ENCODE measurements at places on chromosomes 12 and 14.

GRCh38 chr14:26415618-26416123, 182.2 kb downstream of the NOVA1 start:
- no peak for DNase-seq

DNA sequence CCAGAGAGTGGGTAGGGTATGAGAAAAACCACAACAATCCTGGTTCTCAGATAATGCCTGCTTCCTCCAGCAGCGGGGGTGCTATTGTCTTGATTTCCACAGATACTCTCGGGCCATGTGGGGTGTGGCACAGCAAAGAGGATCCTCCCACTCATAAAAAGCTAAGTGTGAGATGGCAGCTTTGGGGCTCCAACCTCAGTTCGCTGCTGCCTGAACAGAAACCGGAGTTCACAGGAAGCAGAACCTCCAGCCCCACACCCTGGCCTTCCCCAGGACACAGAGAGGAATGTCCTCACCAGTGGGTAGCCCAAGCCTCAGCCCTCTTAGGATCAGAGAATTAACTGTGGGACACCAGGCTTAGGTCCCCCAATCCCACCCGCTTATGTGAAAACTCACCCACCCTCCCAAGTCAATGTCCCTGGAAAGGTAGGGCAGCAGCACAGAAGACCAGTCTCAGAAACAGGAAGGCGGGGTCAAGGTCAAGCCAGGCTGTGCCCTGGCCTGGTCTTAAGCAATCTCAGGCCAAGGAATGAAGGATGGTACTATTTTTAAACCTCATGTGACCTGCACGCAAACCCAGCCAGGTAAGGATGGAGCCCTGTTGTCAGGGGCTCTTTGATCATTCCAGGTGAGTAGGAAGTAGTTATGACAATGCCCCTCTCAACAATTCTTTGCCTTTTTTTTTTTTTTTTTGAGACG, 9.0 kb downstream of the KCTD10 start:
- DNase-seq: no peak

DNA sequence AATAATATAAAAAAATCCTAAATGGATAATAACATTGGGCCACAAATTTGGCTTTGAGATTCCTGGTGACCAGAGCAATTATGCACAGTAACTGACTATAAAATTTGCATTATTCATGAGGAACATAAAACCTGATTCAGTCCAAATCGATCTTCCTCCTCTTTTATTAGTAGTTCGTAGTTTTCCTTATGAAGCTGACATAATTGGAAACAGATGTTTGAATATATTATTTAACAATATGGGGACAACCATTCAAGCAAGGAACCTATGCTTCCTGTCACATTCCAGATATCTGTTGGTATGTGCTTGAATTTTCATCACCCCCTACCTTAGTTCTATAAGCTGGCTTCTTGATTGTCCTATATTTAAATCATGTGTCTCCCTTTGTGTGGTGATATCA, 34.9 kb downstream of the CCDC175 start:
- no peak for DNase-seq

DNA sequence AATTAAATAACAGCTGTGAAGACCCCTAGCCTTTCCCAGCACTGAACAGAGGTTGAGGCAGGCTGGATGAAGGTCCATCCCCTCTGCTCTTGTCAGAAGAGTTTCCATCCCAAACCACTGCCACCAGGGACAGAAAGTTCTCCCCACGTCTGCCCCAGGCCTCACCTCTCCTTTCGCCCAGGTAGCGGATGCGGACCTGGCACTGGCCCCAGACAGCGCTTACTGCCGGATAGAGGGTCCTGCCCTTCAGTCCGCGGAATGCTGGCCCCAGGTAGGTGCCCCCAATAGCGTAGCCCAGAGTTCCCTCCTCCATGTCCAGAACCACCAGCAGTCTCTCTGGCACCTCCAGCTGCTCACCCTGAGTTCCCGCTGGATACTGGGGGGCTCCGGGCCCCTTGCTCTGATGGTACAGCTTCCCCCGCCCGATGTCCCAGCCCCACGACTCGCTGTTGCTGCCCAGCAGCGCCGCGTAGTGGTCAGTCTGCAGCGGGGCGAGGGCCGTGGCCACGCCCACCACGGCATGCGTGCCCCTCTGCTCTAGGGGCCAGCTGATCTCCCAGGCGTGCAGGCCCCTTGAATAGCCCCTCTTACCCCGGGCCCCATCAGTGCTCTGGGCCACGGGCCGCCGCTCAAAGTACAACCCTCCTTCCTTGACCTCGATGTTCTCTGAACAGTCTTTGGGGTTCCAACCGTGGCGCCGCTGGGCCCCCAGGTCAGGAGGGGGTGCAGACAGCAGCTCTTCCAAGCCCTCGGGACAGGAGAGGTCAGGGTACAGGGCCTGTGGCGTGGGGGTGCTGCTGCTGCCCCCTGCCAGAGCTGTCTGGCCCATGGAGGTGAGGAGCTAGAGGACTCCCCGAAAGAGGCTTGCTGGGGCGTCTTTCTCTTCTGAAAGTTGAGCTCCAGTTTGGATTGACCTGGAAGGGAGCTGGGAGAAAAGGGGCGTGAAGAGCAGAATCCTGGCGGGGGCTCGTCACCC, 742 bp downstream of the SPSB2 start:
- DNase-seq: peak; percentile 88

GRCh38 chr14:103329401-103330347, 4.4 kb upstream of the EIF5 start:
- DNase-seq: no peak

- peak; percentile 62 for DNase-seq
These were observed 229.4 kb downstream of the BCL11B start for GRCh38 chr14:99042381-99043266.

DNA sequence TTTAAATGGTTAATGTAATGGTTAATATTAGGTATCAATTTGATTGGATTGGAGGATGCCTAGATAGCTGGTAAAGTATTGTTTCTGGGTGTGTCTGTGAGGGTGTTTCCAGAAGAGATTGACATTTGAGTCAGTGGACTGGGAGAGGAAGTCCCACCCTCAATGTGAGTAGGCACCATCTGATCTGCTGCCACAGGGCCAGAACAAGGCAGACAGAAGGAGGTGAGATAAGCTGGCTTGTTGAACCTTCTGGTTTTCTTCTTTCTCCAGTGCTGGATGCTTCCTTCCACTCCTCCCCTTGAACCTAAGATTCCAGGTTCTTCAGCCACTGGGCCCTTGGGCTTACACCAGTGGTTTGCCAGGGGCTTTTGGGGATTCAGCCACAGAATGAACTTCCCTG, 756.5 kb upstream of the LRFN5 start:
- DNase-seq: no peak

GRCh38 chr14:22472935-22473854, 115.8 kb downstream of the DAD1 start:
- peak; percentile 31 for DNase-seq

DNA sequence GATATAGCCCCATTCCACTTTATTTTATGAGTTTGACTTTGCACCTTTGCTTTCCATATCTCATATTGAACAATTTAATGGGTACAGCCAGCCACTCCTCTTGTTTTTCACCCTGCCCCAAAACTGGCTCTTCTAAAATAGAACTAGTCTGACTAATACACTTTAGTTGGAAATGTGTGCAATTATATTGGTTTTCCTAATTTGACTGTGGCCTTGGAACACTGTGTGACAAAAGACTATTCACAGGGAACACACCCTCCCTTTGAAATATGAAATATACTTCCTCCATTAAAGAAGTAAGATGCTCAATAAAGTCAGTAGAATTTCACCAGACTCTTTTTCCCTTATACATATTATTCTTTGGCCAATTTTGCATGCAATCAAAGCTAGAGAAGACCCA, 218.6 kb upstream of the DCN start:
- no peak for DNase-seq

DNA sequence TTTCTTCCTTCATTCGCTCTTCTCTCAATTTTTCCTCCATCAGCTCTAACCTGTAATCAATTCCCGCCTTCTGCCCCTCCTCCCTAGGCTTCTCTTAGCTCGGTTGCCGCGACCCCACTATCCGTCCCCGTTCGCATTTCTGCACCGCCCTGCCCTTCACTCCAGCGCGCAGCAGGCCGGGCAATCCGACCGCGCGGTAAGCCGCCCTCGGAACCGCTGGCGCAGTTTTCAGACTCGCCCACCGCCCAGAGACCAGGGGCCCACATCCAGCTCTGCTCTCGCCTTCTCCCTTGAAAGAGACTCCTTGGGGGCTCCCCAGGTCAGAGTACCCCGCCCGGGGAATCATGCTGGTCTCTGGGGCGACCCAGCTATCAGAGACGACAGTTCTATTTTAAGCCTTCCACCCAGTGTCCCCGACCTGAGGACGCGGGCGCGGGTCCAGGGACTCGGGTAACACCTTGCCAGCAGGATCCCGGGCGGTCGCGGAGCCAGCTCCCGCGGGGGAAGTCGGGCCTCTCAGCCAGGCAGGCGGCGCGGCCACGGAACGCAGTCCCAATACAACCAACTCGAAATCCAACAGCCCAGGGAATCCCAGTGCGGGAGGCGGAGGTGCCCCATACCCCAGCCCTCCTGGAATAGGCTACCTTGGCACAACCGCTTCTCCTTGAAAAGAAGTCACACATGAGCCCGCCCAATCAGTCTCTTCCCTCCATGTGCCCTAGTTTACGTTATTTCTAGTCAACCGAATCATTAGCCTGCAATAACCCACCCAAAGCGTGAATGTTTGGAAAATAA, 5.7 kb upstream of the SLC38A4 start:
- DNase-seq: no peak

DNA sequence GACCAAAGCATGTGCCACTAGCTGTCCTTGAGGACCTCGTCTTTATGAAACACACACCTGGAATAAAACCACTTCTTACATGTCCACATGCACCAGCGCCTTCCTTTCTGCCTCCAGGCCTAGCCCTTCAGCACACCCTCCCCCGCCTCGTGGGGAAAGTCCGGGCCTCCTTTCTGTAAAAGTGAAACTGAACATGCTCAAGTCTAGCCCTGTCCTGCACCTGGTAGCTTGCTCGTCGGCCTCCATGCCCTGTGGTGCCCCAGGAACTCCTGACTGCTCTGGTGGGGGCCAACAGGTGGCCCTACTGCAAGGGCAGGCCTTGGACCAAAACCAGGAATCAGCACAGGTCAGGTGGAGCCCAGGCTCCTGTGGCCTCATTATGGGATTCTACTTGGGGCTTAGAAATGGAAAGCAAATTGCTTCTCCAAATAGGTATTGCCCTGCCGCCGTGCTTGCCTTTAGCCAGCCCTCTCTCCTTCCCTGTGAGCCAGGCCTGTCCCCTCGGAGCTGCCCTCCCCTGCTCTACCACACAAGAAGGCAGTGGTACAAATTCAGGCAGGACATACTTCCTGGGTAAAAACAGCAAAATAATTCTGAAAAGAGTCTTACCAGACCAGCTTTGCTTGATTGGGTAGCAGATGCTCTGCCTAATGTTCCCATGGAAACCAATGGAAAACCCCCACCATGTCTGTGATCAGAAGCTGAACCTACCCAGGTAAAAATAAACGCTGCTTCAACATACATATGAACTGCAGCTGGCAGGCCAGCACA, 43.5 kb downstream of the ERH start:
- no peak for DNase-seq

DNA sequence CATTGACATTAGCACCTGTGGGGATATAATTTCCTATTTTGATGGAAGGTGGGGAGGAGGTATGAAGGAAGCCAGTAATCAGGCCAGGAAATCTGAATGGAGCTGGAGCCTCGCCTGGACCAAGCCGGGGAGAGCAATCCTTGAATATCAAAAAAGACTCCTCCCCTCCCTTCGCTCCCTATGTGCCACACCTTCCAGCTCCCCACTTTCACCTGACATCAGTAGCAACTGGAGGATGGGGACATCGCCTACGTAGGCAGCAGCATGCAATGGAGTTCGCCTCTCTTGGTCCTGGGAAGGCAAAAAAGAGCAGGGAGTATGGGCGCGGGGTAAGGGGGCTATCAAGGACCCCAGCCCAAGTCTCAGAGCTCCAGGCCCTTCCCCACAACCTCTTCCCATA, 1.1 kb downstream of the ANKRD52 start:
- DNase-seq: no peak

GRCh38 chr12:116937640-116938039, 26.9 kb downstream of the FBXW8 start:
- DNase-seq: no peak

- no peak for DNase-seq
These were observed at the start of gene PPP1R1A for GRCh38 chr12:54588110-54588889. Gene PPP1R1A (minus strand): TSS chr12:54588659. CDS start chr12:54588488, 171 bp downstream.

DNA sequence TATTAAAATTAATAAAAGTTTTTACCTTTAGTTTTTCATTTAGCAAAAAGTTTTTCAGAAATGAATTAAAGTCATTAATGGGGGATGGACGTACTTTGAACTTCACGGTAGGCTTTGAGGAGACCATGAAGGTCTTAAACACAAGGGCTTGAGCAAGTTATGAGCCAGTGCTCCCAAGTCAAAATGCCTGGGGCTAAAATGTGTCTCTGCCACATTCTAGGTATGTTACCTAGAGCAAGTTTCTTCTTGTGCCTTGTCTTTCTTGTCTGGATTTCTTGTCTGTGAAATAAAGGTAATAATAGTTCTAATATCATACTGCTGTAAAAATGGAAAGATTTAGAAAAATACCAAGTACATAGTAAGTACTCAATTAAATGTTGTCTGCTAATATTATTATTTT, 132.7 kb upstream of the USP15 start:
- DNase-seq: no peak

DNA sequence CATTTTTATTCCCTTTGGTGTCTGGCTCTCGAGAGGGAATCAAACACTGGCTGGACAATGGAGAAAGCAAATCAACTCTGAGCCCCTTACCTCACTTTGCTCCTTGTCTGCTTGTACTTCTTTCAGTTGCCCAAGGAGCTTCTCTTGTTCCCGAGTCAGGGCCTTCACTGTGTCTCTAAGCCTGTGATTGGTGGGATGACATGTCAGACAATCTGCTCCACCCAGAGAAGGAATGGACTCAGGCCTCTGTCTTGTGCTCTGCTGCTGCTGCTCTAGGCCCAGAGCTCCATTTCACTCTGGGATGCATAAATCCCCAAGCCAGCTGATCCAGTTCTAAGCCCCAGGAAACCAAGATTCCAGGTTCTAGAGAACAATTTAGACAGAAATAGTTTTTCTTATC, 7.6 kb downstream of the CALCOCO1 start:
- DNase-seq: no peak

DNA sequence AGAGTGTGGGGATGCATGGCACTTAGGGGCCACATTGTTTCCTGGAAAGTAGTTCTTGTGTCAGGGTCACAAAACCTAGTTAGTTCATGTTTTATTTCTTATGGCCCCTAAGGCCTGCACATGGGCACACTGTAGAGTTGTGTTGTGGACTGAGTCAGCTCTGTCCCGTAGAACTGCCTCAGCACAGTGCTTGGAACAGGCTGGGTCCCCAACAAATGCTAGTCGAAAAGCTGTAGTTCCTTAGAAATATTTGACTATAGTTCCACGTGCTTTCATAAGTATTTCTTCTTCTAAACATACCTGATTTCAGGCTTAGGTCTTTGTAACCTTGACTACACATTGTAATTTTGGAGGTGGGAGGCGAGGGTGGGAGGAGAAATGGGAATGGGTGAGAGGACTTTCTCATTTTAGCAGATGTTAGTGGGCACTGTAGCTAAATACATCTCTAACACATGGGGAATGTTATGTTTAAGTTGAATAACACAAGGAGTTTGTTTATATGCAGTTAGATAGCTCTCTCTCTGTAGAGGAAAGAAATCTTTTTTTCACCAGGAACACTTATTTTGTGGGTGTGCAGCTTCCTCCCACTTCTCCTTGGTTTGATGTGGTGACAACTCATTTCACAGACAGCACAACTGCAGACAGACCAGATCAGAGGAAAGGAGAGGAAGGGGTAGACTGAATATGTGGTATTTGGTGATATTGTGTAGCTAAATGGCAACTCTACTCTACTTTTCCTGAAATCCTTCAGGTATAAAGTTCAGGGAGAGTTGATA, 39.5 kb upstream of the DACT1 start:
- DNase-seq: no peak

All from left forelimb (tissue), 1 donor.